ENCODE measurements at places on chromosomes 6 and 20. TPM values are rescaled to one million over a fixed set of nuclear protein-coding genes. Genes with fewer than 3 reads are reported as not detected.

Gene ENPP4
- under 0.01 TPM for total RNA-seq

Gene TPBG
- 20.0 TPM for total RNA-seq

Gene CLIC1
- 1,185 TPM for total RNA-seq

Gene GFOD1
- 3.6 TPM for total RNA-seq

Gene ME1
- total RNA-seq: 32.2 TPM

Gene TMEM239
- not detected for total RNA-seq

Gene TP53RK
- 10.6 TPM for total RNA-seq

Gene MACROD2
- total RNA-seq: not detected

Gene EDEM2
- 27.4 TPM for total RNA-seq

Gene PCMTD2
- 28.3 TPM for total RNA-seq

Gene NTSR1
- 0.56 TPM for total RNA-seq

Gene PAK5
- not detected for total RNA-seq

Gene TMC2
- not detected for total RNA-seq

Gene ATP6V1G2
- 3.1 TPM for total RNA-seq

Gene C6orf52
- total RNA-seq: not detected

Data from IMR-90 (cell line).